ENCODE measurements at places on chromosomes 12 and 14.

DNA sequence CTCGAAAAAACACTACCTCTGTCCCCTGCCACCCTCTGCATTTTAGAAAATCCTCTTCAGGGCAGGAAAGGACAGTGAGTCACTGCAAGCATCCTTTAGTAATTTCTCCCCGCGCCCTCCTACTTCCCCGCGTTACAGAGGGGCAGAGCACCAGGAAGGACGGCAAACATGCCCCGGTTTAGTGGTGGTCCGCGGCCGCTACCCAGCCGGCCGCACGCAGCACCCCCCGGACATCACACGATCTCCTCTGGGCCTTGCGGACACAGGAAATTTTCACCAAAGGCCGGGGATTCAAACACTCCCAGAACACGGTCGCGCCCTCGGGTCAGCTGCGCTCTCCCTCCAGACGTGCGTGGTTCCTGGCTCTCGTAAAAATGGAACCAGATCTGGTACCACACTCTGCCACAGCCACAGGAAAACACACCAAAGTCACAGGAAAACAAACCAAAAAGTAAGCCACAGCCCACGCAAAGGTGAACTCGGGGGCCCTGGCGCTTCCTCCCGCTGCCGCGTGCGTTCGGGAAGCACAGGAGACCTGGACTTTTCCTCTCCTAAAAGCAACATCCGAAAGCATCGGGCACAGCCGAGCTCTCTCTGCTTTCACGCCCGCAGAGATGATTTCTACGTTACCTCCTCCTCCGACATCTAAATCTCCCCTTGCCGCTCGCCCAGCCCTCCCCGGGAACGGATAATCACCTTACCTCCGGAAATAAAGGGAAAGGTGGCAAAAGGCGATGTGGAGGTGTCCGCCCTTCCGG, 839 bp downstream of the SLC38A1 start:
- peak; percentile 26 for DNase-seq

DNA sequence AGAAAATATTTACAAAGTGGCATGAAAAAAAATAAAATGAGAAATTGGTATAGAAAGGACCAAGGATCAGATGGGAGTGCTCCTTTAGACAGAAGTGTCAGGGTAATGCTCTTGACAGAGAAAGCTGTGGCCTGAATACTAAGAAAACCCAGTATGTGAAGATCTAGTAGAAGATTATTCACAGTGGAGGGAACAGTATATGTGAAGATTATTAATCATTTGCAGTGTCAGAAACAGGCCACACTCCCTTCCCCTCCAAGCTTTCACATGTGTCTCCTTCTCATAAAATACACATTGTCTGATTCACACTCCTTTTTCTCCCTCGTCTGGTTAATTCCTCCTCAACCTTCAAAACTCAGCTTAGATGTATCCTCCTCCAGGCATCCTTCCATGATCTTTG, 41.3 kb downstream of the CAPS2 start:
- no peak for DNase-seq

- DNase-seq = no peak
Observed at GRCh38 chr12:62296001-62296400, 35.8 kb downstream of the USP15 start.

DNA sequence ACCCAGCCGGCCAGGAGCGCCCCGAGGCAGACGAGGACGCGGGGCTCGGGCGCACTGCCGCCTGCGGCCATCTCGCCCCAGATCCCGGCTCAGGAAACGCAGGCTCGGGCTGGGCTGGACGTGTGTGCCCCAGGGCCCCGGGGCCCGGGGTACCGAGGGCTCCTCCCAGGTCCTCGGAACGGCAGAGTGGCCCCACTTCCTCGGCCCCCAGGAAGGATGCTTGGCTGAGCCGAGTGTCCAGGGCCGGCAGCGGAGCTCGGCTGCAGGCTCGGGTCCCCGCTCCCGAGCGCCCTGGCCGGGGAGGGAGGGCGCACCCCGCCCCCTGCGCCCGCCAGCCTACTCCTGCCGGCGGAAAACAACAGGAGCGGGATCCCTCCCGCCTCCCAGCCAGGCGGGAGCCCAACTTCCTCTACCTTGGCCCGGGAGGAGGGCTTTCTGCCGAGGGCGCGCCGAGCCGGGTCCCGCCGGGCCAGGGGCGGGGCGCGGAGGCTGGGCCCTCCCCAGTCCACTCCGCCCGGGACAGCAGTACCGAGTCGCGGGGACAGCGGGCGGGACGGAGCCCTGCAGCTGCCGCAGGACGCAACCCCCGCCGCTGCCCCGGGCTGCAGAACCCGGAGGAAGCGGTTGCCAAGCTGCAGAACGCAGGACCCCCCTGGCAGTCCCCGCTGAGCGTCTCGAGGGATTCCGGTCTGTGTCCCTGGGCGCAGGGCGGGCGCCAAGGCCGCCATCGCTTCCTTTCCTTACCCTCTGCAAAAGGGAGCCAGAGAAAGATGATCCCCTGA, at the start of gene VSIG10:
Gene VSIG10 (minus strand): TSS at position 411 of the 782 bp plus-strand sequence. CDS start 340 bp downstream, at position 71.
- peak; percentile 50 for DNase-seq

- no peak for DNase-seq
Observed at GRCh38 chr14:99463974-99464373, 16.7 kb downstream of the SETD3 start.

DNA sequence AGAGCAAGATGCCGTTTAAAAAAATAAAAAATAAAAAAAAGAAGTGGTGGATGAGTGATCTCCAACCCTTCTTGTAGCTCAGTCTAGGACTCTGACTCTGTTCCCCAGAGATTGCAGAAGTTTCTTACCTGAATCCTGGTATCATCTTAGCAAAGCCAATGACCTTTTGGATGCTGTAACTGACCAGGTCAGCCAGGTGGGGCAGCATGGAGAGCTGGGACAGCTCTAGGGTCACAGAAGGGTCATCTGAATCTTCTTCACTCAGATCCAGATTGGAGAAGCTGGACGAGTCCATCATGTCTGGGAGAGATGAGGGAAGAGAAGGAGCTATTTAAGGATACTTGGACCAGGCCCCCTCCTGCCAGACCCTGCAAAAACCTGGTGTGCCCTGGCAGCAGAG, 35.8 kb upstream of the HDAC7 start:
- DNase-seq = no peak

DNA sequence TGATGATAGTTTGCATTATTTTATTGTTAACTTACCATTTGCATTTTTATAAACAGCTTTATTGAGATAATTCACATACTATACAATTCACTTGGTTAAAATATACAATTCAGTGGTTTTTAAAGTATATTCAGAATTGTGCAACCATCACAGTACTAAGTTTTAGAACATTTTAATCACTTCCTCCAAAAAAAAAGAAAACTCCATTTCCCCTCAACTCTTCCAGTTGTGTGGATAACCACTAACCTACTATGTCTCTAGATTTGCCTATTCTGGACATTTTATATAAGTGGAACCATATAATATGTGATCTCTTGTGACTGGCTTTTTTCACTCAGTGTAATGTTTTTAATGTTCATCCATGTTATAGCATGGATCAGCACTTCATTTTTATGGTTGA, 41.3 kb downstream of the WNK1 start:
- no peak for DNase-seq

DNA sequence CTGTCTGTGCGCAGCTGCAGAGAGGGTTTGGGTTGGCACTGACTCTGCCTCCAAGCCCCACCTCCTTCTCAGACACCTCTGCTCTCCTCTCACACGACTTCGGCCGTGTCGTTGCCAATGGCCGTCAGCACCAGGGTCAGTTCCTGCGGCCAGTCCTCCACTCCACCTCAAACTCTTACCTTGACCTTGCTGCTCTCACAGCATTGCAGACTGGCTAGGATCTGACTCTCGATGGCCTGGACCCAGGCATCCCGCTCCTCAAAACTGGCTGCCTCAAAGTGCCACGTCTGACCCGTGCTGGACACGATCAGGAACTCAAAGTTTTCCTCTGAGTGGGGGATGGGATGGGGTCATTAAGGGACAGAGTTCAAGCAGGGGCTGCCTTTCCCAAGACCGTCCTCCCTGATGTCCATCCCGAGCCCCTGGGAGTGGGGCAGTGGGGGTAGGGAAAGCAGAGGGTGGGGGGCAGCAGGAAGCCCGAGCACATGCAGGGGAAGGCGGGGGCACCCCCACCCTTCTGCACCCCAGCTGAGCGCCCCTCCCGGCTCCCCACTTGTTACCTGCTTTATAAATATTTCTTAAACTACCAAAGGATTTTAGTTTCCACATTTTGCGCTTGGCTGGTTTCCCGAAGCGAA, 10.7 kb downstream of the AGAP2 start:
- DNase-seq = no peak

GRCh38 chr14:86847140-86847539, 1145.8 kb downstream of the GALC start:
- DNase-seq = no peak

DNA sequence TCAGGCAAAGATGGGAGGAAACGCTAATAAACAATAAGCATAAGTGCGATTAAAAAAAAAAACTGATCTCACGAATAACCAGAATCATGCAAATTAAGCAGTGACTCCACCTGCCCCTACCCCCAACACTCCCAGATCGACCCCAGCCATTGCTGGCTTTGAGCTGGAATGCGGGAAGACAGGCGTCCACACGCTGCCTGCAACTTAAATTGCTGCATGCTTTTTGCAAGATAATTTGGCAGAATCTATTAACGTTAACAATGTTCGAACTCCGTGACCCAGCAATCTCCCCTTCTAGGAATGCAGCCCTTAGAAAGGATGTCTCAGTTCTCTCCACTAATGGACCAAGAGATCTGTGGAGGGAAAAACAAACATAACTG, 935 bp upstream of the CKB start:
- DNase-seq = no peak

DNA sequence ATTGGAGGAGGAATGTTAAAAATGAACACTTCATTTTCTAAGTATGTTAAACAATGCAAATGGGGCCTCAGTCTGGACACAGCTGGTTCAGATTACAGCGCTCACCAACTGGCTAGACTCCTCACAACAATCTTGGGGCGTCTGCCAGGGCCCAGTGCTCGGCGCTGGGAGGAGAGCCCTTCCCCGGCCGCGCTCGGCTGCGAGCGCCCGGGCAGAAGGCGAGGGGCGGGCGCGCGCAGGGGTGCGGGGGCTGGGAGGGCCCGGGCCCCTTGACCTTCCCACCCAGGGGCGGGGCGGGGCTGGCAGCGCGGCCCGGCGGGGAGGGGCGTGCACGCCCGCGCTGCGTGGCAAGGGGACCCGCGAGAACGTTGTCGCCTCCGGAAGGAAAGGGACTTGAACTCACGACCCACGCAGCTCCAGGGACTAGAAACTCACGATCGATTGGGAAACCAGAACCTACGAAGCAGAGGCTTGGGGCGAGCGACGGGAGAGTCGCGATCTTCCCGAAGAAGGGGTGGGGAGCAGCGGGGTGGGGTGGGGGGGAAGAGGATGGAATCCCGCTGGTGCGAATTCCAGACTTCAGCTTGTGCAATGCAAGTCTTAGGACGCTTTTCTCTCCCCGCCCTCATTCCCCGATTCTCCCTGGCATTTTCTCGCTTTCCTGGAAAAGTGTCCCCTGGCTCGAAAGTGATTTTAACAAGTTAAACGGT, at the start of gene FBLN5:
Gene FBLN5 (minus strand): TSS at position 220 of the 710 bp plus-strand sequence. CDS start 465 bp downstream, outside the sequence.
- DNase-seq = peak; percentile 79

GRCh38 chr12:41511247-41511646, 323.1 kb downstream of the PDZRN4 start:
- no peak for DNase-seq

DNA sequence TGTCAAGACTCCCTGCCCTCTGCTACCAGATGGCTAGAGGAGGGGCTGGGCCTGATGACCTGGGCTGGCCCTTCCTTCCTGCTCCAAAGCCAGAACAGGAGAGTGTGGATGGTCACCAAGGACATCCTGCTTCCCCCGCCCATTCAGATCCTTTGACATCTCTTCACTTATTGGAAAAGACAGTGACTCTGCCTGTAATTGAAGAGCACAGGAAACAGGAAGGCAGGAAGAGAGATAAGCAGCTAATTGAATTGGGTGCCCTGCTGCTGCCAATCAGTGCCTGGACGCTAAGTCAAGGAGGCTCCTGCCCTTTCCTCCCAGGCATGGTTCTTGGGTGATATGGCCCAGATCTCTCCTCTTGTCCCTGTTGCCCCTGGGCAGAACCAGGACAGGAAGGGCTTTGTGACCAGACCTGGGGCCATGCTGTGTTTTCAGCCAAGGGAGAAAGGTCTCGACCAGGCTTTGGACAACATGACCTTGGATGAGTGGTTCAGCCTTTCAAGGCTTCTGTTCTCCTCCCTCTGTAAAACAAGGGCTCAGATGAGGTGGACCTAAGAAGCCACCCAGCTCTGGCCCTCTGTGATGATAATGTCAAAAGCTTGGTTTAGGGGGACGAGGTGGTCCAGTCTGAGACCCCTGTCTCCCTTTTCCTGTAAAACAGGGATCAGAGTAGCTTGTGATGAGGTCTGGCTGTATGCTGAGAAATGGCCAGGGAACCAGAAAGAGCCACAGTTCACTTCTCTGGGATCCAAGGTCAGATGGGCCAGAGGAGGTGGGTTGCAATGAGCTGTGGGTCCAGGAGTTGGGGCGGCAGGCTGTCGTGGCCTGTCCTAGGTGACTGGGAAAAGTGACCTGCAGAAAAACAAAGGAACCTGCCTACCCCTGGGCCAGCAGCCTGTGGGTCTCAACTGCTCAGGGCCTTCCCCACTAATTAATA, 38.8 kb downstream of the FAM222A start:
- DNase-seq = no peak

DNA sequence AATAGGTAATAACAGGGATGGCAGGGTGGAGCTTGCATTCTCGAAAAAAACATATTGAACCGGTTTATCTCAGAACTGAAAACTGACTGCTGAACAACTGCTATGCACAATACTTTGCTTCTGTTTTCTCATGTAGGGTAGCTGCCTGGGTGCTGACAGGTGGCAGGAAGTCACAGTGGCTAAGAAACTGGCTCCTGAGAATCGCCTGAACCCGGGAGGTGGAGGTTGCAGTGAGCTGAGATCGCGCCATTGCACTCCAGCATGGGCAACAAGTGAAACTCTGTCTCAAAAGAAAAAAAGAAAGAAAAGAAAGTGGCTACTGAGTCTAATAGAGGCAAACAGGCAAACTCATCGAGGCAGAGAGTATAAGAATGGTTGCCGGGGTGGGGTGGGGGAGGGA, 113.1 kb downstream of the CCDC60 start:
- no peak for DNase-seq

DNA sequence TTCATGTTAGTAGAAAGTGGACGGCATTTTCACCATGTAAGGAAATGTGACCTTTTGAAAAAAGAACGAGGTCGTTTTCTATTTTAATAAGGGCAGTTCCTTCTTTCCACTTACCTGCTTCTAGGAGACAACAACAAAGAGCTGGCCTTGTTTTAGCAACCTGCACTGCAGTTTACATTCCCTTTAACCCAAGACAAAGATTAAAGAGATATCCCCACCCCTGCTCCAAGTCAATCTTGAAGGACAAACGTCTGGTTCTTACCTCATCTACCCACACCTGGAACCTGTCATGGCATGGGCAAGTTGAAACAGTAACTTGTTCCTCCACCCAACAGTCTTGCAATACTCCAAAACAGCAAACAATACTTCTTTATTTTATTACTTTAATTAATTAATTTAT, 32.7 kb downstream of the ZCCHC8 start:
- no peak for DNase-seq

- DNase-seq = no peak
Observed at GRCh38 chr12:15733136-15733535, 56.1 kb downstream of the EPS8 start.

- DNase-seq = peak; percentile 27
Observed at GRCh38 chr12:42326541-42327226, 717 bp downstream of the PPHLN1 start.

All from hindlimb muscle (tissue), 1 donor.